ENCODE measurements at places on chromosomes 1 and 21.
A peak's percentile ranks its signal among the peaks of the same experiment; 100 is the strongest.

- no peak for DNase-seq
These were observed 34.4 kb downstream of the TTC39A start for GRCh38 chr1:51295926-51296325.

DNA sequence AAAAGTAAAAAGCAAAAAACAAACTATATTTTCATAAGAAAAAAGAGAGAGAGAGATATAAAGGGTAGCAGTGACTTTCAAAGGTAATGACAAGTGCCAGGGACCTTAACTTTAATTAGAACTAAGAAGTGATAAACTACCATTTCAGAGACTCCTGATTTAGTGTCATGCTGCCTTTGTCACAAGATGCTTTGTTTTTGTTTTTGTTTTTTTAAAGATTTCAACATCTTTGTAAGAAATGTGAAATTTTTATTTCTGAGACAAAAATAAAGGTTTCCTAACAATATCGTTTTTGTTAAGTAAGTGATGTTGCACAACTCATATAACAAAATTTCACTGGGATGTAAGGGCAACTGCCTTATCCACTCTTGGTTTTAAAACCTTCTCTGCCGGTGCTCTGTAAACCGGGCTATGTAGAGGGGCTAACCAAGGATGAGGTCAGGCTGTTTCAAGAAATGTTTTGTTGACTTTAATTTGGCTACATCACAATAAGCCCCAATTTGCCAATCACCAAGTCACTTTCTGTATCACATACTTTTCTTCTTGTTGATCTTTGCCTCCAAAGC lies 35.2 kb upstream of the SYT2 start:
- DNase-seq = no peak

GRCh38 chr1:232339073-232339472 lies 290.9 kb downstream of the SIPA1L2 start:
- DNase-seq = no peak

- DNase-seq = no peak
These were observed 42.6 kb downstream of the BACE2 start for GRCh38 chr21:41210426-41211059.

DNA sequence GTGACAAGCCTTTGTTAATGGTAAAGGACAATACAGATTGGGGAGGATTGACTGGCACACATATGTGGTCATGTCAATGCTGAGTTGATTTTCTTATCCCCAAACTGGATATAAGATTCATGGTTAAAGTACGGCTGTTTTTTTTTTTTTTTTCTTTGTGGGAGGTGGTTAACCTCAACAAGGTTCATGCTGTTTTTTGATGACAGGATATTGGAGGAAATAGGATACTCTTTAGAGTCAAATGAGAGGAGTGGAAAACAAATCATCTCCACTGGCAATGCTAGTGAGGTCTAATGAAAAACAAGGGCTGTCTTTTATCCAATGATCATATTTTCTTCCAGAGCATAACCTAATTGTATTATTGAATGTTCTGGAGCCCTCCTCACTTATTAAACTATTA lies 140.2 kb downstream of the FAM78B start:
- DNase-seq = no peak

- DNase-seq = no peak
These were observed 4.0 kb downstream of the USP24 start for GRCh38 chr1:55210990-55211801.

DNA sequence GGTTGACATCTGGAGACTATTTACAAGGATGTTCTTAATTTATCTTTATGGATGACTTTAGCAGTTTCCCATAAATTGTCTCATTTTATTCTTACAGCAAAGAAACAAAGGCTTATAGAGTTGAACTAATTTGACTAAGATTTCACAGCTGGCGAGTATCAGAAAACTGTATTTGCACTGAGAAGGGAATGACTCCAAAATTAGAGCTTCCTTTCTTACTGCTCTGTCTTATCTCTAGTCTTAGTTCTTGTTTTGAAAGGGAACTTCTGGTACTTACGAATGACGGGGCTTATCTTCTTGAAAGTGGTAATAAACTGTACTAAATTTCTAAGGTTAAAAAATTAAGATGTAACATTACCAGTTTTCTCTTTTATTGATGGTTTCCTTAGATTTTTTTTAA lies 13.6 kb downstream of the CNST start:
- no peak for DNase-seq

GRCh38 chr1:167612587-167613385 lies 17.2 kb upstream of the RCSD1 start:
- DNase-seq = no peak

DNA sequence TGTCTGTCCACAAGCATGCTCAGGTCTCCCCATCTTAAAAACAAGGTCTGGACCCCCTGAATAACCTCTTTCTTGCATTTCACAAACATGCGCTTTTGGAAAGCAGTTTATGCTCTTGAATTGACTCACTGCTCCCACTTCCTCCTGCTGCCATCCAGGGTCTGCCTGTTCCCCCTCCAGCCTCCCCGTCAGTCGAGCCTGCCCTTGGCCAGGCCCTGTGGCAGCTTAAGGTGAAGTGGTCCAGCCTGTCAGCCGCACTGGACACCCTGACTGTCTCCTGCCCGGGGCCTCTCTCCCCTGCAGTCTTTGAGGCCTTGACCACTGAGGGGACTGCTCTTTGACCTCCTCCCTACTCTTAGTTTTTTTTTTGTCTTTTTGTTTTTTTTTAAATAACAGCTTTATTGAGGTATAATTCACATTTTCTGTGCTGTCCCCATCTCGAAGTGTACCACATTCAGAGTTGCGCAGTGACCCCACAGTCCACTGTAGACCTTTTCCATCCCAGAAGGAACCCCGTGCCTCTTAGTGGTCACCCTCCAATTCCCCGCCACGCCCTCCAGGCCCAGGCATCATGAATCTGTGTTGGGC lies 18.3 kb downstream of the GPR137B start:
- no peak for DNase-seq

DNA sequence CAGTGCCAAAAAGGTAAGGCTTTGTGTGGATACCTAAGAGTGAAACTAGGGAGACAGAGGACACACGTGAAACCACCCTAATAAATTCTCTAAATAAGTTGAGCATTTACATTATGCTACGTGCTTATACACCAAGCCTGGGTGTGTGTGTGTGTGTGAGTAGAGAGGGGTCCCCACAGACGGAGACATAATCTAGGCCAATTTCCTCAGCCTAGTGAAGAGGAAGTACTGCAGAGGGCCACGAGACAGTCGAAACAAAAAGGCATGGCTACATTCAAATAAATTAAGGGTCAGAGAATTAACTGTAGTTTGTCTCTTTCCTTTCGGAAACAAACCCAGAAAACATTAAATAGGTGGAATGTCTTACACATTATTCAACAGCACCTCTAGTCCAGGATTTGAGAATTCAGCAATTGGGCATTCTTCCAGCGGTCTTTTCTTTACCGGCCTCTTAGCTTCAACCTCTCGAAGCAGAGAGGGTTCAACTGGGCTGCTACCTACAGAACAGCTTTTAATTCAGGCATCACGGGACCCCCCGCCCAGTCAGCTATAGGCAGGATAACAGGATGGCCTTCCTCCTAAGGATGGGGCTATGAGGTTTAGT lies 75.0 kb downstream of the DESI2 start:
- DNase-seq = no peak

DNA sequence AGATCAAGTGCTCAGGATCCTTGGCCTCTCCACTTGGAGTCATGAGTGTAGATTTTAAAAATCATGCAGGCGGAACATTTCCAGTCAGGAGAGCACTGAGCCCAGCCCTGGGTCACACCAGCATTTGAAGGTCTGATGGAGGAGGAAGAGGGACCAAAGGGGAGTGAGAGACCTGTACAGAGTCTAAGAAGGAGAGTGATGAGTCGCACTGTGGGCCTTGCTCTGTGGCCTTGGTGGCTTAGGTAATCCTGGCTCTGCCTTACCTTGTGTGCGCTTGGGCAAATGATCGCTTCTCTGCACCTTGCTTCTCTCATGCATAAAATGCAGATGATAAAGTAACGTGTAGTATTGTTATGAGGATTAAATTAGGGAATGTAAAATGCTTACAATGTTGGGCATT lies 225.3 kb downstream of the SDCCAG8 start:
- no peak for DNase-seq

DNA sequence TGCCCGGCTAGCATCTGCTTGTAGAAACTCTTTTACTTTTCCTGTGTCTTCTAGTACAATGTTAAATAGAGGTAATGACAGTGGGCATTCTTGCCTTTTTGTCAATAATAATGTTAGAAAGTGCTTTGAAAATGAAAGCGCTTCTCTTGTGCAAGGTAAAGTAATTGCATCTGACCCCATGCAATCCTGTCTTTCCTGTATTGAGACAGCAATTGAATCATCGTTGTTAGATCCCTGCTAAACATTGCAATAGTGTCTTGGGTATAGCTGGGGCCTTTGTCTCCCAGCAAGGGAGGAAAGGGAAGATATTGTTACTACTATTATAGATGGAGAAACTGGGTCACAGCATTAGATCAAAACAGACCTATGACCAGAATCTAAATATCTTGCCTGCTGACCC lies 80.9 kb downstream of the TLR5 start:
- DNase-seq = no peak

DNA sequence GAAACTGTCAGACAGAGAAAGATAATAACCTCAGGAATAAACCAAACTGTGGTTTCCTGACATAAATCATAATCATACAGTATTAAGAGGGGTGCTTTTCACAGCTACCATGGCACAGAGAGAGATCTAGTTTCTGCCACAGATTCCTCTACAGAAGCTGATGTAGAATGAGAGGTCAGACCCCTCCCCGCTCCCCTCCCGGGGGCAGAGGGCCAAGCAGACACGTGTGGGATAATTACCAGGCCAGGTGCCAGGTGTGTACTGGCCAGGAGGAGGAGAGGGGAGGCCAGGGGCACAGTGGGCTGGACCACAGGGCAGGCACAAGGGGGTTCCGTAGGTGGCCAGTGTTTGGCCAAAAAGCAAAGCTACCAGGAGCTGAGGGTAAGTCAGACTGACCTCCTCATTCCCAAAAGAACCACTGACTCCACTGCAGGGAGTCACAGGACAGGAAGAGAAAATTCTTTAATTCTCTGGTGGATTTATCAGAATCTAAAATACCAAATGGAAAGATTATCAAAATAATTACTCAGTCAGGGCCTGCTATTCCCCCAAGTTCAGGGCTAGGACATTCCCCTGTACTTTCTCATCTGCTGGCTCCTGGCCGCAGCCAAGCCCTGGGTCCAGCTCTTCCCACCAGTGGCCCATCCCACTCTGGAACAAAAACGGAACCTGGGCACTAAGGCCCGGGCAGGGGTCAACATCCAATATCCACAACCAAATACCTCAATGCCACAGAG lies 30.0 kb downstream of the C2CD2 start:
- no peak for DNase-seq

- no peak for DNase-seq
These were observed 26.6 kb downstream of the PTPN14 start for GRCh38 chr1:214524824-214525223.

- DNase-seq = no peak
These were observed 33.9 kb downstream of the OLFML2B start for GRCh38 chr1:161989786-161990185.

GRCh38 chr1:238141353-238141752 lies 250.6 kb upstream of the ZP4 start:
- no peak for DNase-seq

- DNase-seq = no peak
These were observed 69.0 kb upstream of the DIRAS3 start for GRCh38 chr1:68119445-68119844.

GRCh38 chr1:108554682-108555427 lies 5.0 kb upstream of the EEIG2 start:
- no peak for DNase-seq

DNA sequence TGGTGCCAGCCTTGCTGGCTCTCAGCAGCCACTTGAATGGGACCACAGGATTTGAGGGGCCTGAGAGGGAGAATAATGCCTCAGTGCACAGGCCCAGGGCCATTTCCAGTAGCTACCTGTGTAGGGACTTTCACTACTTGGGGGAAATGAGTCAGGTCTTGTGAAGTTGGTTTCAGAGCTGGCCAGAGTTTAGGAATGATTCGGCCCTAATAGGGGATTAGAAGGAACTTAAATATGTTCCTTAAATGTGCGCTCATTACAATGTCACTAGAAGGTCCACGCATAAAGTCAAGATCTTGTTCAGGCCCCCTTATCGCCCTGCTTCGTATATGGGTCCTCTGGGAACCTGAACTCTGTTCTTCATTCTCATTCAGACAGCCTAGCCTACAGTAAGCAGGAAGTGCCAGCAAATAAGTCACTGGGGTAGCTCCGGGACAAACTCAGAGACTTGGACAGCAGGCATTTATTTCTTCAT lies 5.6 kb upstream of the AKR1A1 start:
- DNase-seq = no peak

DNA sequence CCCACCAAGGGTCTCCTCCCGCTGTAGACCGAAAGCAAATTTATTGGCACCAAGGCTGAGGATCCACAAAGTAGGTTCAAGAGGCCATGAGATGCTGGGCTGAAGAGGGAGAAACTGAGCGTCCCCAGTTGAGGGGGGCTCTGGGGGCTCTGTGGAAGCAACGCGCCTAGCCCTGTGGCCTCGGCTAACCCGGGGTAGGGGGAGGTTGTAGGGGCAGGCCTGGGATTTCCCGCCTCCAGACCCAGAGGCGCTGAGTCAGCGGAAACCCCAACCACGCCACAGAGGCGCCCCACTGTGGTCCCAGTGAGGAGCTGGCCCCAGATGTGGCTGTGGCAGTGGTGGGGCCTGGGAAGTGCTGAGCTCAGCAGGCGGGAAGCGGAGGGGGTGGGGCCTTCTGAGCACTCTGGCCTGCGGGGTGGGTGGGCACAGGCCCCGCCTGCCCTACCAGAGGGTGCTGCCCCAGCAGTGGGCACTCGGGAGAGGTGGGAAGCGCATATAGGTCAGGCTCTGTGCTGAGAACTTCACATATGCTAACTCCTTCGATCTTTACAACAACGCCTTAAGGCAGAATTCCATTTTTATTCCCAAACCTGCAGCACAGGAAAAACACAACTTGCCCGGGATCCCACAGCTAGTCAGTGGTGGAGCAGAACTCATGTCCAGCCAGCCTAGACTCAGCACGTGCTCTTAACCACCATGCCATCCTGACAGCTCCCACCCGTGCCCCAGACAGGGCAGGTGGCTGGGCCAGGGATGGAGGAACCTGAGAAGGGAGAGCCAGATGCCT lies 1.5 kb upstream of the COL16A1 start:
- DNase-seq = peak; percentile 31

- no peak for DNase-seq
These were observed 39.5 kb downstream of the XCL2 start for GRCh38 chr1:168504064-168504837.

All from activated CD4-positive, alpha-beta T cell treated with anti-CD3 and anti-CD28 coated beads for 1 hour (primary cell).